Inflammatory macrophage treated with lipopolysaccharide for 1 hour (primary cell): ENCODE measurements at places on chromosomes 3 and 15.

GRCh38 chr15:77533578-77534430, 98.9 kb downstream of the LINGO1 start:
- no peak for DNase-seq

GRCh38 chr3:54215521-54215920, 93.2 kb downstream of the CACNA2D3 start:
- no peak for DNase-seq

DNA sequence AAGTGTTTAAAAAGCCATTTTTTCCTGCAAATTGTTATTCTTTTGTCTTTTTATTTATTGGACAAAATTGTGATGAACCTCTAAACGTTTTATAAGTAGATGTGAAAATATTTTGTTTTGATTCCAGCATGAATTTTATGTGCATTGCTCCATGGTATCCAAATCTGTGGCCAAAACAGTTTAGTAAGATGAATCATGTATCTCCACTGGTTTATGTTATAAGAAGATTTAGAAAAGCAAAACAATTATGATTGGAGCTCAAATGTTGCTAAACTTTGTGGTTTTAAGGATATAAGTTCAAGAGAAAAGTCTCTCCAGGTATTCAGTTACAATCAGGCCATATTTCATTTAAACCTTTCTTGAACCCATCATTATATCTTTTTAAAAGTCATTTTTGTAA, 80.9 kb downstream of the NECTIN3 start:
- no peak for DNase-seq

DNA sequence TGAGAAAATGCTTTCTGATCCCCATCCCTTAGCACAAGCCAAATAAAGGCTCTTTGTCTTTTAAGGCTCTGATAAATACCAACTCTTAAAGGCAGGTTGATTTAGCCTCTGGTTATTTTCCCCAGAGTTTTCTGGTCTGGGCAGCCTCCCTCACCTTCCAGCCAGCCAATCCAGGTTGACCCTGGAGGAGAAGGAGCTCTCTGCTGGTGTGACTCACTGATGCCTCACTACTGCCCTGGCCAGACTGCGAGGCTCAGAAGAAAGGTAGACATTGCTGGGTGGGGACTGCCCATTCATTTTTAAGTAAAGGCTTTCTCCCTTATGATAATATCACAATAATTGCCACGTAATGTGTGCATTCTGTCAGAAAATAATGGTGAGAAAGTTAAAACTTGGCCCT, 37.1 kb downstream of the SLCO3A1 start:
- no peak for DNase-seq

GRCh38 chr15:44697014-44697413, 14.1 kb downstream of the PATL2 start:
- no peak for DNase-seq

GRCh38 chr15:90557186-90558084, 27.7 kb downstream of the CRTC3 start:
- DNase-seq = no peak

DNA sequence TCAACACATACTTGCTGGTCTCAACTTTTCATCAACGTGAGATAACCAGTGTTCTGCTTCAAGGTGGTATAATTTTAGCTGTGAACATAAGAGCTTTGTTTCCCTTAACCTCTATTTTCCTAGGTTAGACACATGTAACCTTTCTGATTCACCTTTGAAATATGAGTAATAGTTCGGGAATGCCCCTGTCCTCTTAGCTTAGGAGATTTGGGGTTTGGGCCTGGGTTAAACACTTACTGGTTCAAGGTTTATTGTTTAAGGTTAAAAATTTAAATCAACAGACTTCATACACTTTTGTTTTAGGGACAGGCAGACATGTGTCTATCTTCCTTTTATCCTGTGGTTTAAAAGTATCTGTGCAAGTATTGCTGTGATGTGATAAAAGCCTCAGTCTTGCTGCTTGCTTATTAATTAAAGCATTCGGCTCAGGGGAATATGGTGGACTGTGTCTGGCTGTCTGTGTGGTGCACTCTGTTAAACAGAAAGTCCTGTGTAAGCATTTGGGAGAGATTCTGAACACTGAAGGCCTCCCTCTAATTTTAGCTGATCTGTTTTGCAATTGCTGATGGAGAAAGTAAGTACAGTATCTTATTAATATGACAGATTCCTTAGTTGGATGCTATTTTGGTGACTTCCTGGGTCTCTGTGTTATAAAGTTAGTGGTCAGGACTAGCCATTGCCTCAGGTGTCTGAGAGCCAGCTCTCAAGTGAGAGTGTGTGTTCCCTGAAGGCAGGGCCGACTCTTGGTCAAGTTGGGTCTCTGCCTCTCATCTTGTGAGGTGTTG, 81.8 kb downstream of the USP13 start:
- DNase-seq = no peak

- DNase-seq = peak; percentile 61
Observed at GRCh38 chr15:84773716-84774115, 25.3 kb downstream of the ZNF592 start.

DNA sequence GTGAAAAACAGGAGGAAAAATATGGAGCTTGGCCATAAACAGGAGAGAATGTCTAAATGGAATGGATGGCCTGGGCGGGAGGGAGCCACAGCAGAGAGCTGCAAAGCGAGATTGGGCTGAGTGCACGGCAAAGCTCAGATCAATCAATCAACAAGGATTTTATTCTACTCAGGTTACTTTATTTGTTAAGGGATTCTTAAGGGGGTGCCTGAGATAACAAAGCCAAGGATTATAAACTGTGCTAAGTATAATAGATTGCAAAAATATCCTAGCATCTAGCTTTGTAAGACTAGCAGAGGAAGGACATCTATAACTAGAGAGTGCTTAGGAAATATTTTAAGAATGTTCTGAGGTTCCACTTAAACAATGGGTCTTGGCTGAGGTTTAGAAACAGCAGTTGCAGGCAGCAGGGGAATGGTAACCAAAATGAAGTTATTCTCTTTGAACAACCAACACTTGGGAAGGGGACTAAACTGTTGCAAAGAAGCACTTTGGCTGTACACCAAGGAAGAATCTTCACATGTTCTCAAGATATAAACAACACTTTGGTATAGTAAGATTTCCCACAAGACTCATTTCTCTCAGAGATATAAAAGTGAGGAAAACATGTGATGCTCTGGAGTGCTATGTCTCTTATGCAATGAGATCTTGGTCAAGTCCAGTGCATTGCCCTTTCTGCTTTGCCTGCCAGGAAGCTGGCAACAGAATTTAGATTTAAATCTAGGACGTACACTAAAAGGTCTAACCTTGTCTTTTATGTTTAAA, 35.5 kb downstream of the TMEM212 start:
- no peak for DNase-seq

- peak; percentile 92 for DNase-seq
Observed at GRCh38 chr3:129305592-129306091, 27.0 kb downstream of the HMCES start.

DNA sequence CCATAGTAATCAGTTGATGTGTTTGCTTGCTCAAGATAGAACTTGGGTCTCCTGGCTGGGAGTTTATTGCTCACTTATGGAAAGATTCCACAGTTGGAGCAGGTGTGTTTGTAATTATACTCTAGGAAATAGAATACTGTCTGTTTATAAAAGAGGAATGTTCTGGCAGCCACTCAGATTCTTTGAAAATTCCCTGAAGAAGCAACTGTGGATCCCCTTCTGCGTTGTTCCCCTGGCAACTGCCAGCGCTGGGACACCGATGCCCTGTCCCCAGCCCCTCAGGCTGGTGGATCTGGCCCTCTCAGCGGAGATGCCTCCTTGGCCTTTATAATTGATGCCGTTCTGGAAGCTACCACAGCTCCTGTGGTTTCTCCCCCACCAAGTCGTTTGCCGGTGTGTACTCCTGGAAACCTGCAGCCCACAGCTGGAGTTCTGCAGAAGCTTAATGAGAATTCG, 225.9 kb downstream of the ITPR1 start:
- no peak for DNase-seq

GRCh38 chr15:45084163-45084562, 29.8 kb downstream of the DUOX2 start:
- no peak for DNase-seq

DNA sequence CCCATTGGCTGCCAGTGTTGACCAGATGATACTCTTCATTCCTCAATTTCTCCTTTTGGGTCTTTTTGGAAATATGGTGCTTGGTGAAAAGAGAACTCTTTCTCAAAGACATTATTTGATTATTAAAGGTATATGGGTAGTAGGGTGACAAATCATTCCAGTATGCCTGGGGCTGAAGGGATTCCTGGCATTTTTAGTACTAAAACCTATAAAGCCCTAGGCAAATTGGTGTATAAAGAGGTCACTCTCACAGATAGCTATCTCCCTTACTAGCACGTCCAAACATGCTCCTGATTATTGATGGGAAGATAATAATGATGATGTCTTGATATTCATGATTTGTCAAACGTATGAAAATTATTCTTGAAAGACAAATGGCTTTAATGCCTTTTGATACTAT, 1.1 kb downstream of the GABRR3 start:
- no peak for DNase-seq

- DNase-seq = no peak
Observed at GRCh38 chr3:65595222-65596028, 443.3 kb downstream of the MAGI1 start.

DNA sequence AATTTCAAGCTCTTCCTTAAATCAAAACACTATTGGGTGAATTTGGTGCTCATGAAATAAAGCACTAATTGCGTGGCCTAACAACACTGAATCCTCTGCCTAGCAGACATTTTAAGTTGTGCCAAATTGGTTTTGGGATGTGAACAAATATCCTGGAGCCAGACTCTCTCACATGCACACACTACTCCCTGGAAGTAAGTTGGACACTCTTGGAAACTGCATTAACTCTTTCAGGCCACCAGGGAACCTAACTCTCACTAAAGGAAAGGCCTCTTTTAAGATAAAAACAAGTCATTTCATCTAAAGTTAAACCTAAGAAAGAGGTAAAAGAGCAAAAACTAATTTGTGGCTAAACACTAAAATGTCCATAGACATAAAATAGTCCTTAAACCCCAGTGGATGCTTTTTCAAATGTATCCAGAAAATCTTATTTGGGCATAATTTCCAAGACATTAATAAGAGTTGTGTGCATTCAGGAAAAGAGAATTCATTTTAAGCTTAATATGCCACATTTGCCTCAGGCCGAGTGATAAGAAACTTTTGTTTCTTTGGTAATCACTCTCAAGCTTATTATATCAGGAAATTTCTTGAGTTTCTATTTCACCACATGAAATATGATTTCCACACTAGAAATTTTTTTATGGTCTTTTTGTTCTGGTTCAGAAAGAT, 61.8 kb downstream of the ZBTB20 start:
- no peak for DNase-seq

DNA sequence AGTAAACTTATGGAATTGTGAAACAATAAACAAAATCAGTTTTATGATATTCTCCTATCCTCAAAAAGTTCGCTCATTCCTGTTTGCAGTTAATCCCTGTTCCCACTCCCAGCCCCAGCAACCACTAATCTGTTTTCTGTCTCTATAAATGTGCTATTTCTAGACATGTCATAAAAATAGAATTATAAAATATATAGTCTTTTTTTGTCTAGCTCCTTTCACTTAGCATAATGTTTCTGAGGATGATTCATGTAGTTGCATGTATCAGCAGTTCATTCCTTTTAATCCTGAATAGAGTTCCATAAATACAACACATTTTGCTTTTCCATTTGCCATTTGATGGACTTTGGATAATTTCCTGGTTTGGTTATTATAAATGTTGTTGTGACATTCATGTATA, 140.0 kb downstream of the KCNAB1 start:
- no peak for DNase-seq

GRCh38 chr15:49815526-49815925, 194.7 kb downstream of the DTWD1 start:
- DNase-seq = no peak

DNA sequence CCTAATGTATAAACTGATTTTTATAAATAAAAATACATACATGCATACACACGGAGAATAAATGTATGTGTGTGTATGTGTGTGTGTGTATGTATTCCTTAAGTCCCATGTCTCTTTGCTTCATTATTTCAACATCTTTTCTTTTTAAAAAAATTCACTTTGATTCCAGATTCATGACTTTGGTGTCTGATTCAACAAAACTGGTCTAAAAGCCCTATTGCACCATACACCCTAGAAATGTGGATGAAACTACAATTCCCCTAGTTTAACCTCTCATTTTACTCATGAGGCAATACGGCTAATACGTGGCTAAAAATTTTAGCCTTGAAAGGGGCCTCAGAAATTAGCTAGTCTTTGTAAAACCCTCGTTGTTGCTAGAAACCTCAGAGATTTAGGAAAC, 228.1 kb downstream of the ADAMTS9 start:
- DNase-seq = no peak

GRCh38 chr15:47908950-47909670, 191.8 kb downstream of the SEMA6D start:
- no peak for DNase-seq

DNA sequence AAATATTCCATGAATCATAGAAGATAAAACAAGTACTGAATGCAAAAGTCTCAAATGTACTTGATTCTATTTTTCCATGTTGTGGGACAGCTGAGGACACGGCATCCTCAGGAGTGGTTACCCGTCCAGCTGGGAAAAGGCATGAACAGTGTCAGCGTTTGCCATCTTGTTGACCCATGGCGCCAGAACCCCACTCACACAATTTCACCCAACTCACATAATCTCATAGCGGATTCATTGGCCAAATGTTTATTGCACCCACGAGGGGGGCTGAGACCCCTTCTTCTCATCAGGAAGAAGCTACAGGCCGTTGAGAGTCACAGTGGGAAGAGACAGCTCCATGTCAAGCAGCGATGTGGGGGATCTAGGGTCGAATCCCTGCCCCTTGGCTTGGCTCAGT, 72.9 kb downstream of the OCA2 start:
- DNase-seq = no peak

GRCh38 chr3:69309814-69310213, 76.1 kb downstream of the FRMD4B start:
- DNase-seq = no peak

- DNase-seq = no peak
Observed at GRCh38 chr3:73449774-73450173, 175.0 kb downstream of the PDZRN3 start.

DNA sequence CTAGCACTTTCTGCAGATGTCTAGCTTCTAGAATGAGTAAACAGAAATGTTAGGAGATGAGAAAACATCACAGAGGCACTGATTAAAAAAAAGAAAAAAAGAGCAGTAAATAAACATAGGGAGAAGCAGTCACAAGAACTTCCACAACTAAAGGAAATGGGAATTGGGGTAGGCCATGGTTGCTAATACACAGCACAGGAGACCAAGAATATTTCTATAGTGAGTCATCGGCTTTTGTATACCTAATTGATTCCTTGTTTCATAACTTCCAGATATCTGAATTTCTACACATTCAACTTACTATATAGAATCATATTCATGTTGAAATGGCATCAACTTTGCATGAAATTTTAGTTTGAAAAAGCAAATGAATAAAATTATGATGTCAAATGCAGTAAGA, 47.3 kb upstream of the TCF12 start:
- DNase-seq = no peak

- no peak for DNase-seq
Observed at GRCh38 chr15:91625506-91625905, 228.0 kb upstream of the SLCO3A1 start.

GRCh38 chr3:165883863-165884478, 46.7 kb upstream of the BCHE start:
- DNase-seq = no peak

- no peak for DNase-seq
Observed at GRCh38 chr3:126104742-126105605, 21.1 kb upstream of the SLC41A3 start.
